NCI-H2227 treated with DMSO at 0.1 percent for 48 hours (cell line): ENCODE measurements at places on chromosomes 6 and 20.

DNA sequence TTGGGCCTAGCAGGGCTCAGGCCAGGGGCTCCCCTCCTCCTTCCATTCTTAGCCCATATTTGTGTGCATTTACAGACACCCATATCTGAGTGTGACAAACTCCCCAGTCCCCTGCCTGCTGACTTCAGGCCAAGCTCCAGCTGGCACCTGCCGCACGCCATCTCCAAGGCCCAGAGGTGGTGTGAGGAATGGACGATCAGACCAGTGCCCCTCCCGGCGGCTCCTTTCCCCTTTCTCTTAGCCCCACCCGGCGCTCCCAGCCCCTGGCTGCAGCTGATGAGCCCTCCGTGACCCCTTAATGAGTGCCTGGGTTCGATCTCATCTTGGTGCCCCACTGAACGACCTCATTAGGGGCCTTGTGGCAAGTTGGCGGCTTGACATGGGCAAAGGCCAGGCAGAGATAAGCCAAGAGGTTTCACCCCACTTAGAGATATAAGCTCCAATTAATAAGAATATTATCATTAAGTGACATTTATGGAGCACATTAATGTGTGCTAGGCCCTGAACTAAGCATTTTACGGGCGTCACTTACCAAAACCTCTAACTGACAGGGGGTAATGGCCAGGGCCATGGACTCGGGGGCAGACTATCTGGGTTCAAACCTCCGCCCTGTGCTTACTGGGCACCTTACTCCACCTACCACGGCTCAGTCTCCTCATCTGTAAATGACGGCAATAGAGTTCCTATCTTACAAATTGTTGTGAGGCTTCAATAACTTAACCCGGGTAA is 17.5 kb downstream of the ADA start:
- DNase-seq: no peak

DNA sequence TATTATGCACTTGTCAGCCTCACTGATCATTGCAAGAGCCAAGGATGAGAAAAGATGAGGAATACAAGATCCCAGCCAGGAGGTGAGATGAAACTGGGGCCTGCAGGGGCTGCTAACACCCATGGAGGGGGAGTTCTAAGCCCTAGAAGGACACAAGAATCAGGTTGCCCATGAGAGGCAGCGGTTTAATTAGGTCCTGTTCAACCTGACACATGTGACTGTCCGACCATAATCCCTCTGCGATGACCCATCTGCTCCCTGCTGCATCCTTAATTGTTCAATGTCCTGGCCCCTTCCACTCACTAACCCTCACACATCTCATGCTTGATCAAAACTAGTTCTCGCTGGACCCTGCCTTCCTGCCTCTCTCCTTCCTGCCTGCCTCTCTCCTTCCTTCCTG is 52.2 kb upstream of the NNAT start:
- DNase-seq: no peak

- DNase-seq: no peak
Measured at GRCh38 chr6:117025310-117025709, 148.3 kb downstream of the RFX6 start.

DNA sequence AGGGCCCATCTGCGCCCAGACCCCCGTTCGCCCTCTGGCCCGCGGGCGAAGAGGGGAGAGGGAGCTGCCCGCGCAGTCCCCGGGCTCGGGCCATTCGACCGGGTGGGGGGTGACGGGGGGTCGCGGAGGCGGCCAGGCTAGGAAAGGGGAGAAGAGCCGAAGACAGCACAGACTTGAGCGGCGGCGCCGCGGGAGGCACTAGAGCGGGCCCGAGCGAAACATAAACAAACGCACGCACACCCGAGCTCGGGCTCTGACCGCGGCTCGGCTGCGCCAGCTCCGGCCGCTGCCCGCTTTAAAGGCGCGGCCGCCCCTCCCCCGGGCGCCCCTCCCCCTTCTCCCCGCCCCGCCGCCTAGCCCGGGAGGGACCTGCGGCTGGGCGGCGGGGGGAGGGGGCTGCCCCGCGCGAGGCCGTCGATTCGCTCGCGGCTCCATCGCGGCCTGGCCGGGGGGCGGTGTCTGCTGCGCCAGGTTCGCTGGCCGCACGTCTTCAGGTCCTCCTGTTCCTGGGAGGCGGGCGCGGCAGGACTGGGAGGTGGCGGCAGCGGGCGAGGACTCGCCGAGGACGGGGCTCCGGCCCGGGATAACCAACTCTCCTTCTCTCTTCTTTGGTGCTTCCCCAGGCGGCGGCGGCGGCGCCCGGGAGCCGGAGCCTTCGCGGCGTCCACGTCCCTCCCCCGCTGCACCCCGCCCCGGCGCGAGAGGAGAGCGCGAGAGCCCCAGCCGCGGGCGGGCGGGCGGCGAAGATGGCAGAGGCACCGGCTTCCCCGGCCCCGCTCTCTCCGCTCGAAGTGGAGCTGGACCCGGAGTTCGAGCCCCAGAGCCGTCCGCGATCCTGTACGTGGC is at the start of gene FOXO3:
Gene FOXO3, plus strand, starts transcription at position 455 of the 846 bp plus-strand sequence. Its CDS starts 292 bp downstream, at position 747.
- peak; percentile 70 for DNase-seq

- DNase-seq: no peak
Measured at GRCh38 chr6:87514831-87515230, 42.1 kb downstream of the SLC35A1 start.

GRCh38 chr20:13581451-13581850 is 57.3 kb downstream of the TASP1 start:
- no peak for DNase-seq

GRCh38 chr6:21115111-21115510 is 478.4 kb upstream of the SOX4 start:
- DNase-seq: peak; percentile 41

DNA sequence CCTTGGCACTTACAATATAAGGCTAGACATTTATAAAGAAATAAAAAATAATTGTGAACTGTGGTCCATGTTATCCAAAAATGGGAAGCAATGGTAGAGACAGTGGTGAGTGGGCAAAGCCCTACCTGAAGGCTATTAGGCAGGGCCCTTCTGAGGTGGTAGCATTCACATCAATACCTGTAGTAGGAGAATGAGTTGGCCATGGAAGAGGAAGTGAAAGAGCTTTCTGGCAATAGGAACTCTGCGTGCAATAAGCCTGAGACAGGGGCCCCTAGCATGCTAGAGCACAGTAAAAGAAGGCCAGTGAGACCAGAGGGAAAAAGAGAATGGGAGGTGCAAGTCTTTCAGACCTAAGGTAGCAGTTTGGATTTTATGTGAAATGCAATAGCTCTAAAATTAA is 754.5 kb downstream of the PTPRT start:
- no peak for DNase-seq

GRCh38 chr6:31158863-31159855 is 770 bp downstream of the TCF19 start:
- DNase-seq: no peak

- DNase-seq: no peak
Measured at GRCh38 chr20:38737887-38738286, 10.4 kb upstream of the ACTR5 start.

GRCh38 chr6:46104209-46104608 is 25.6 kb upstream of the ENPP4 start:
- DNase-seq: no peak

GRCh38 chr6:74871757-74872156 is 334.1 kb downstream of the COL12A1 start:
- no peak for DNase-seq

GRCh38 chr6:33197431-33198048 is 2.9 kb downstream of the RXRB start:
- DNase-seq: peak; percentile 85

DNA sequence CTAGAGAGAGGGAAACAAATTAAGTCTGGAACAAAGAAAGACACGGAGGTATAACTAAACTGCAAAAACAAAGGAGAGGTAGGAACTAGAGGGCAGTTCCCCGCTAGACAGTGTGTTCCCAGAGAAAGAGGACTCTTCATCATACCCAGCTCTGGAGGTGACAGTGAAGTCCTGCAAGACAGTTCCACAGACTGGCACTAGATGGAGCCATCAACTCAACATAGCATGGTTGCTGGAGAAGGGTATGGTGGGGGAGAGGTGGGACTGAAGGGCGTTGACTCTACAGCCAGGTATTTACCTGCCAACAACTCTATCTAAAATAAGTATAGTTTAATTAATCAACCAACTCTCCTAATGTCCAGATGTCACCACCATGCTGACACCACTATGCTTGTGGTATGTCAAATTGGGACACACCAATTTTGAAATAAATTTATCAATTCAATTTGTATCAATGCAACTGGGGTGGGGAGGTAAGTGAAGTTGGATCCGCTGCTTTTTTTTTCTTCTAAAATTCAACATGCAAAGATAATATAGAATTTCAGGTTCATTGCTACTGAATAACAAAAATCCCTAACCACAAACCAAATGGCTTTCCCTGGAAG is 9.7 kb downstream of the BACH2 start:
- DNase-seq: no peak

DNA sequence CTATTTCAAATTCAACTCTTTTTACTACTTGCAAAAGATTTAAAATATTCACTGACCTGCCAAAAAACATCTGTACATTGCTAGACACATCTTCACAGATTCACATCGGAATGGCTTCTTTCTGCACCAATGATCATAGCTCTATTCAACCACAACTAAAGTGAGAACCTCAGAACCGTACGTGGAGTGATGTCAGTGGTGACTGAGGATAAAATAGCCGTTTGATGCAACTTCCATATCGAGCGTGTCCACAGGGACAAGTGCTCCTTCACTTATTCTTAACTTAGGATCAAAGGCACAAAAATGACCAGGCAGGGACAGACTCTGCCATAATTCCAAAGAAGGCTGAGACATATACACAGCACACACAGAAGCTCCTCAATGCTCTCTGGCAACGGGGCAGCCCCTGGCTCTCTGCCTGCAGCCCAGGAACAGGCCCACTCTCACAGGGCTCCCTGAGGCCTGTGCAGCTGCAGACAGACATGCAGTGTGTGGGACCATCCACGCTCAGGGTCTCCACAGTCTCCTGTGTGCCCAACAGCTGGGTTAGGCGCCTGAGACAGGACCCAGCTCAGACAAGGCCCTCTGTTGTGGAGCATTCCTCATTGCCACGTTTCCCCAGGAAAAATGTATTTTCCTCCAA is 22.8 kb downstream of the FYN start:
- no peak for DNase-seq

DNA sequence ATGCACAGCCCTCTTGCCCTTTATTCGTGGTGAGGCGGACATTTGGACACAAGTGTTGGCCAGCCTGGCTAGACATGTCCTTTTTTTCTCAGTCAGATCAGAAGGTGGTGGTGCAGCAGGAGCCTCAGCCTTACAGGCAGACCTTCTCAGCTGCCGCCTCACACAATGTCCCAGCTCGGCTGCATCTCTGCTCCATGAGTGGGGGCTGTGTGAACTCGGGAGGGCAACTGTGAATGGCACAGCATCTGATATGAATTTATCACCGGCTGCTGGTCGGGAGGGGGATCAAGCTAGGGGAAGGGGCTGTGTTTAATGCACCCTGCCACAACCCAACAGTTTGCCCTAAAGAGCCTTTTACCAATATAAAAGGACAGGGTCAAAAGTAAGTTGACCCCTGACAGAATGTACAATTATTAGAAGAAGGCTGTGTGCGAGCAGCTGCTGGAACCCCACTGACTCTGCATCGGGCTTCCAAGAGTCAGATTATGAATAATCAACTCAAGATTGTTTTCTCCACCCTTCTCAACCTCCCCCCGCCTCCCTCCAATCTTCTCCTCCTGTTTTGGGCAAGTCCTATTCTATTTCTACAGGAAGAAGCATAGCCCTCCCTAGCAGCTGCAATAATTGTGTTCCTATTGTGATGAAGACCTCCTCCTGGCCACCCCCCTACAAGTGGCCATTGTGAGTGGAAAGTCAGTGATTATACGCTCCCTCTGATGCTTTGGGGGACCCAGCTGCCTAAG is 245.2 kb downstream of the PKHD1 start:
- DNase-seq: peak; percentile 99

DNA sequence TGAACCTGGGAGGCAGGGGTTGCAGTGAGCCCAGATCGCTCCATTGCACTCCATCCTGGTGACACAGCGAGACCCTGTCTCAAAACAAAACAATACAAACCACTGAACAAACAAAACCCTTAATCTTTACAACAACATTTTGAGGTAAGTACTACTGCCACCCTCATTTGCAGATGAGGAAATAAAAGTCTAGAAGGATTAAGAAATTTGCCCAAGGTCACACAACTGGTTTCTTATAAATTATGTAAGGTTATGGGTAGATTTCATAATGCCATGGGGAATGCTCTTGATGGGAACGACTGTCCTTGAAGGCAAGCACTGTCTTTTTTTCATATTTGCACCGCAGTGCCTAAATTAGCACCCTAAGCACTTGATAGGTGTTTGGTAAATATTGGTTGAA is 13.8 kb upstream of the B4GALT5 start:
- DNase-seq: no peak

GRCh38 chr6:168307695-168308021 is 11.9 kb downstream of the DACT2 start:
- no peak for DNase-seq

GRCh38 chr20:40675599-40676221 is 13.3 kb downstream of the MAFB start:
- DNase-seq: no peak

DNA sequence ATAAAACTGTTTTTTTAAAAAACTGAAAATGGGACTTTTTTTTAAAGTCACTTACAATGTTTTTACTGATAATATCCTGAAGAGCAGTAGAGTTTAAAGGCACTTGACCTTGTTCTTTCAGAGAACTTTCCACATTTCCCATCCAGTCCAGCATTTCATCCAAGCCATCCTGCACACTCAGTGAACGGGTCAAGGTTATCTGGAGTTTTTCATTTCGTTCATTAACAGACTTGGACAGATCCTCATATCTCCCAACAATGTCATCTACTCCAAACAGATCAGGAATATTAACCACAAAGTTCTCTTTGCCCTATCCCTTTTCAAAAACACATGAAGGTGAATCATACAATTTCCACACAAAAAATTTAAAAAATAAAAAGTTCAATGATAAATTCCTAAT is 69.1 kb downstream of the DST start:
- no peak for DNase-seq

GRCh38 chr6:145904868-145905267 is 59.3 kb downstream of the SHPRH start:
- no peak for DNase-seq

DNA sequence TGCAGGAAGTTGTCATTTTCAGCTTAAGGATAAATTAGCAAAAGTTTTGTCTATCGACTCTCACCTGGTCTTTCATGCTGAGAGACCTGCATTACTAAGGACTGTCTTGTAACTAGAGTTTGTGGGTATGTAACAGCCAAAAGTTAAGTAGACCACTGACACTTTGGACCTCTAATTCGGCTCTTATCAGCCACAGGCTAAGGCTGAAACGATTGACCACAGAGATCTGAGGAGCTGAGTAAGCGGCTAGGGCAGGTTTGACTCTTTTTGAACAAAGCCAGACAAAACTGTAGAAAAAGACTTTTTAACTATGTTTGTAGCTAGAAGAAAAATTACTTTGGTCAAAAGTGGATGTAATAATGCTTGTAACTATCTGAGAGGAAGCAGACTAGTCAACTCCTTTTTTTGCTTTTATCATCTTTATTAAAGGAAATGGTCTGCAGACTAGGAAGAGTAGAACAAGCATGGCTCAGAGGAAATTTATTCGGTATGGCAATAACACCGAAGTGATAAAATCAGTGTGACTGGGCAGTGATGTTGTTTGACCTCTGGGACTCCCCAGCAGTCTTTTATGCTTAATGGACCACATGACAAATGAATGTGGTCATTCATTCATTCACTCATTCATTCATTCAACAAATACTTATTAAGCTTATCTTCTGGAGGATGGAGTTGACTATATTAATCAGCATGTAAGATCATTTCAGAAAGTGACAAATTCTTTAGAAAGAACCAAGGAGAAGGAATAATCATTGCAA is 725.0 kb upstream of the HS3ST5 start:
- no peak for DNase-seq

- DNase-seq: no peak
Measured at GRCh38 chr20:23614163-23614562, 8.4 kb upstream of the CST9 start.
